Activated naive CD4-positive, alpha-beta T cell treated with anti-CD3 and anti-CD28 coated beads, Interleukin-2, amount 50 U/mL, for 72 hours (primary cell): ENCODE measurements at places on chromosomes 3 and 15.
A peak's percentile ranks its signal among the peaks of the same experiment; 100 is the strongest.

DNA sequence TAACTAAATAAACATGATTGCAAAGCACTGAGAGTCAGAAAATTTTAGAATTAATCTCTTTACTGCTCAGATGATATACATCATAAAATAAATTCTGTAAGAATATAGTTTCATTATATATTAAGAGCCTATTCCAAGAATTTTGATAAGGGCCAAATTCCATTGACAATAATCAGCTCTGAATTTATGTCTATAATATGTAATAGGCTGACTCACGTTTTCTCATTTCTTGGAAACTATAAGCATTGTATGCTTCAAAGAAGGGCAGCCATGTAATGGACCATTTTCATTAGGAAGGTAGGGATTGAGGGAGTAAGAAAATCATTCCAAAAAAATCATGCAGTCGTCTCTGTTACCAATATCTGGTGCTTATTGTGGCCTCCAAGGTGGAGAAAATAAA lies 315.9 kb downstream of the ZIC4 start:
- no peak for DNase-seq

- DNase-seq, result no peak
These were observed 22.4 kb upstream of the RAB7A start for GRCh38 chr3:128703561-128703960.

- no peak for DNase-seq
These were observed 497.6 kb downstream of the NTRK3 start for GRCh38 chr15:87758794-87759418.

DNA sequence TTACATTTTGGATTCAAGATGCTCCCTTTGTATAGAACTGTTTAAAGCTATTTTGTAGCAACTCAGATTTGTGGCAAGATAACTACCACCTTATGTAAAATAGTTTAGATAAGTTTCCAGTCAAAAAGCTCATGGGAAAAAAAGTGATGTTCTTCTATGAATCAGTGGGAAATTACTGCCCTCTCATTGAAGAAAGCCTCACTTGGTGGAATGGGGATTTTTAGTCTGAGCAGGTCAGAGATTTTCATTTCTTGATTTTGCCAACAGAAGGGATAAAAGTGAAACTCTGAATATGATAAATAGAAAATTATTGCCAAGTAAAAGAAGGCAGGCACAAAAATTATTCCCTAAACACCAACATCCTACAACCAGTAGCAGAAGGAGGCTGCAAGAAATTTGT lies 25.8 kb upstream of the CSTA start:
- DNase-seq, result no peak

DNA sequence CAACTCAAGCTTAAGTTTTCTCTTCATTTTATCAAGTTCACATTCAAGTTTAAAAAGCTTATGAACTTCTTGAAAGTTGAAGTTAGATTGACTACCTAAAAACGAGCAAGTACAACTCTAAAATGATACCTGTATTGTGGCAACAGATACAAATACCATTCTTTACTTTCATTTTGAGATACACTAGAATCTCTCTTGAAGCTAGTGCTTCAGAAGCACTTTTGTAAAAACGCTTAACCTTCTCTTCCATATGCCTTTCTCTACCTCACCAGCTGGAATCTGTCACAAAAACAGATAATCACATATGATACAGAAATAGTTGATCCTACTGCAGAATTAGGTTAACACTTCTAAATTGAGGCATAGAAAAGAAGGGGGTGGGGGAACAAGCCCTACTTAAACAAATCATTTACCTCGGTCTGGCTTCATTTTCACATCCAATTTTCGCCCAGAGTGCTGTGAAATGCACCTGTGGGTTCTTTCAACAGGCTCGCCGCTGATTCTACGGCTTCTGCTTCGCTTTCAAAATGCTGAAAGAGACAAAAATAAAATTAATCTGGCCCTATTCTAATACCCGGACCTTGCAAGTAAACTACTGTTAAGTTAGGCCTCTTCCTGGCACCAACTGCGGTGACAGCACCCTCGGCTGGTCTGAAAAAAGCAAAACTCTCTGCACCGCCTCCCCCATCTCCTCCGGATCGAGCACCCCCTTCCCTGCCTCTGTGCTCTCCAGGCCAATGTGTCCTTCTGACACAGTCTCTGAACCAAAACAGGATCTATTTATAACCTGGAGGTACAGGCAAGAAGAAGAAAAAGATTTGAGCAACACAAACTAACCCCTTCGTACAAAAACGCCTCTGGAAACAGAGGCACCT lies 1.4 kb downstream of the ATOSA start:
- peak; percentile 56 for DNase-seq

- DNase-seq, result no peak
These were observed 1.9 kb downstream of the FGF7 start for GRCh38 chr15:49424954-49425353.

DNA sequence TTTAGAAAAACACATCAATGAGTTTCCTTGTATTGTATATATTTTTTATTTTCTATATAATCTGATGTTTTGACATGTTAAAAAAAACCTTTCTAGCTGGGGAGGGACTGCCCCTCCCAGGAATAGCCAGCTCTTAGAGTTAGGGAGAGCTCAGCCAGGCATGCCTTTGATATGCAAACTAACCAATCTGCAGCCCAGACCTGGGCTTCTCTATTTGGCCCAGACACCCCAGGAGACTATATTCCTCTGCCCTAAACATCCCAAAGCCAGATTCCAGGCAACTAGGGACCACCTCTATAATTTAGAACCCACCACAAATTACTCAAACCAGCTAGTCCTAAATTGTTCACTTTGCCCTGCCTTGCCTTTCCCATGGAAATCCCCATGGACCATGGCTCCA lies 390.9 kb upstream of the ADAMTS9 start:
- no peak for DNase-seq

GRCh38 chr3:196012941-196013476 lies 68.9 kb downstream of the TFRC start:
- DNase-seq, result no peak

GRCh38 chr3:23644676-23645075 lies 161.1 kb upstream of the UBE2E1 start:
- DNase-seq, result no peak

DNA sequence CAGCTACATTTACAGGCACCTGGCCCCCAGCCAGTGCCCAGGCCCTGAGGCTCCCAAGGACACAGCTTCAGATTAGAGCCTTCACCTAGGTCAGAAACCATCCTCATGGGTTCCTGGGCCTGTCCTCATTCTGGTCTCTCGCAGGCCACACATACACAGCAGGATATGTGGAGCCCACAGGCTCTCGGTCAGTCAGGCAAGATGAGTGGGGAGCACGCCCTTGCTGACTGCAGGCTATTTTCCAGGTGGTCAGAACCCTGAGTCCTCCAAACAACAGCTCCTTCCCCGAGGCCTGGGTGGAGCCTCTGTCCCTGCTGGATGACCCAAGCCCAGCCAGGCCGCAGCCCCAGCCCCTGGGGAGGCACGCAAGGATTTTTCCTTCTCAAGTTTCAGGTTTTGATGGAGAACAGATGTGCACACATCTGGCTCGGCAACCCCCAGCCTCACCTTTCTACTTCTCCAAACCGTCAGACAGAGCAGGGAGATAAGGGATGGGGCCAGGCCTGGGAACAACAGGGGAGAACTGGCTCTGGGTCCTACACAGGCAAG lies 1.6 kb downstream of the STRA6 start:
- DNase-seq, result no peak

DNA sequence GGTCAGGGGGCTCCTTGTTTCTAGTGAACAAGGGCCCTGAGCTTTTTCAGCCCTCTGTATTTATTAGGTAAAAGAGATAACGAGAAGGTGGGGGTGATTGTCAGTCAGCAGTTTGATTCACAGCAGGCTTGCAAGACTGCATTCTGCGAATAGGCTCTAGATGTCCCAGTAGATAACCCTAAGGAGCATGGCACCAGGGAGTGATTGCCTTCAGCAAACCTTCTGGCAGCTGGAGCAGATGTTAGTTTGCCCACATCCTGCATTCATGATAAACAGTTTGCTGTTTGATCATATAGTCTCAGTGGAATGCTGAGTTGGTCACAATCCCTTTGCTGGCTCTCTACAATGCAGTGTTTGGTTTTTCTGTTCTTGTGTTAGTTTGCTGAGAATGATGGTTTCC lies 161.3 kb upstream of the GADL1 start:
- DNase-seq, result no peak

DNA sequence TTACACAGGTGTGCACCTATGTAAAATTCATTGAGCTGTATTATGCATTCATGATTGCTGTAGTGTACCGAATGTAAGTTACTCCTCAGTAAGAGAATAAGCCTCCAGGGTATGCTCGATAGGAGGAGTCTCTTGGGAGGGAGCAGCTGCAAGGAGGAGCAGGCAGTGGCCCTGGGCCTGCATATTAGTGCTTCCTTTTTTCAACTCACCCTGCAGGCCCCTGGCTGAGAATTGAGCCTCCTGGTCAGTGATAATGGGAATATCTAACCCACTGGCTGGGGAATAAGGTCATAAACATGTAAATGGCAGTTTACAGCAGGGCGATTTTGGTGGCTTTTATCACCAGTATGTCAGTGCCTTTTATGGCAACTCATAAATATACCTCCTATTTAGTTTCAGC lies 21.7 kb upstream of the SFMBT1 start:
- DNase-seq, result no peak

DNA sequence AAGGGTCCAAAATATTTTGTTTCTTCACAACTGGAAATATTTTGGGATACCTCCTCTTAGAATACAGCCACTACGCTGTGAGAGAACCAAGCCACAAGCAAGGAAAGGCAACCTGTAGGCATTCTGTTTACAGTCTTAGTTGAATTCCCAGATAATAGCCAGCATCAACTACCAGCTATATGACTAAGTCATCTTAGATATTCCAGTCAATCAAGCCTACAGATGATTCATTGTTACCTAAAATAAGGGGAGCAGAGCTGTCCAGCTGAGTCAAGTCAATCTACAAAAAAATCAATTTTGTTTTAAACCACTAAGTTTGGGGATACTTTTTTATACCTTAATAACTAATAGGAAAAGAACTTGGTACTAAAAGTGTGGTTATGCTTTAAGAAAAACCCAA lies 526.4 kb upstream of the DPPA4 start:
- no peak for DNase-seq

GRCh38 chr15:47917881-47918280 lies 200.6 kb downstream of the SEMA6D start:
- no peak for DNase-seq

GRCh38 chr3:111080413-111080812 lies 8.8 kb downstream of the NECTIN3 start:
- DNase-seq, result no peak

GRCh38 chr15:56734013-56734635 lies 815 bp upstream of the ZNF280D start:
- DNase-seq, result no peak

- no peak for DNase-seq
These were observed 41.1 kb upstream of the GNB5 start for GRCh38 chr15:52232327-52232726.

- DNase-seq, result no peak
These were observed 104.8 kb downstream of the PPP2R3A start for GRCh38 chr3:136070334-136070733.

DNA sequence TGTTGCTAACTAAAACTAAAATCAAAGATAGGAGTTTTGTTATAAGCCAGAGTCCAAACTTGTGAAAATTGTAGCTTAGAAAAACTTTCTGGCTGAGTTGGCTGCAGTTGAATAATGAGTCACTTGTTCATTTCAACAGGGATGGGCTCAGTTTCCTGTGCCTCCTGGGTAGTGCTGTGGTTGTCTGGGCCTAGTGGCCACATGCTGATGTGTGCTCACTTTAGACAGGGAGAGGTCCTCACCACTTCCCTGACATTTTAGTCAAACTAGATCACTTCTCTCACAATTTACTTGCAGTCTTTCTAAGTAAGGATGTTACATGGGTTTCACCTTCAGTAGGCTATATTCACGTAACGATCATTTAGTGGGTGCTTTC lies 6.3 kb upstream of the UBE2Q2 start:
- peak; percentile 67 for DNase-seq

DNA sequence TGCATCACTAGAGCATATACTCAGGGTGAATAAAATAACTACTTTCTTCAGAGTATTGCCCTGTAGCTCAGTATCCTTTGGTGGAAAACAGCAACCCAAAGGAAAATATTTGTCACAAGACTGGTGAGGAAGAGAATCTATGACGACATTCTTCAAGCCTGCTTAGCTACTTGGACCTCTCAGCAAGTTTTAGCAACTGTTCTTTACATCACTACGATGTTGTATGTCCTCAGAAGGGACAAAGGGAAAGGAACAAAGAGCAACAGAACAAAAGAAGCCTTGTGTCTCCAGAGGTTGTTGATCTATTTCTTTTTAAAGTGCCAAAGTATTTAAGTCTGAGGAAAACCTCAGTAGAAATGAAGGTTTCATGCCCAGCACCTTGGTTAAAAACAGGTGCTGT lies 746.7 kb downstream of the NAALADL2 start:
- DNase-seq, result no peak

DNA sequence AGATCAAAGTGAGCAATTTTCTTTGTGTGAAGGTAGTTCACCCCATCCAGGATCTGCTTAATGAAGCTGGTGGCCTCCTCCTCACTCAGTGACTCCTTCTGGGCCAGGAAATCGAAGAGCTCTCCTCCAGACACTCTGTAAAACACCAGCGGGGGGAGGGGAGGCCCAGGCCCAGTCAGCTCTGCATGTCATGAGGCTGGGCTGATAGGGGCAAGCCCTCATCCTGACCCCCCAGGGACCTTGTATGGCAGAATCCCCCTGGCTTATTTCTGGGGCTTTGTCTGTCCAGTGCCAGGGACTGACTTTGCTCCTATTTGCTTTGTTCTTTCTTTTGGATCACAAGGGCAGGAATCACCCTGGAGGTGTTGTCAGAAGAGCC lies 74.9 kb downstream of the DAPK2 start:
- DNase-seq, result no peak

DNA sequence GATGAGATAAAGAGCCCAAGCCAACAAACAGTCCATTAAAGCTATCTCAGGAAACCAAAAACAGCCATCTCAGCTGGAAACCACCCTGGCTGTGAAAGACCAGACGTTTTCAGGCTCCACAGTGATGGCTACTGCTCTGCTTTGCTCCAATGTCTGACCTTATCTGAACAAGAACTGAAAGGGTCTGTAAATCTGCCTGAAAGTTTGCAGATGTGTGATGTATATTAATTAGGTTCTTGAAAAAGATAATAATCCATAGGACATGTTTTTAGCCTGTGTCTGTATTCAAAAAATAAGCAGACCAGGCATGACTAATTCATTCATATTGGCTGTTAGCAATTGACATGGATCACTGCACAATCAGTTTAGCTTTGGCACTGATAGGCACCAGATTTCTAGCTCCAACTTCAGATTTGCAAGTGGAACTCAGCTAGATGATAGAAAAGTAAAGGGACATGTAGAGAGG lies 611.4 kb upstream of the NAALADL2 start:
- no peak for DNase-seq

DNA sequence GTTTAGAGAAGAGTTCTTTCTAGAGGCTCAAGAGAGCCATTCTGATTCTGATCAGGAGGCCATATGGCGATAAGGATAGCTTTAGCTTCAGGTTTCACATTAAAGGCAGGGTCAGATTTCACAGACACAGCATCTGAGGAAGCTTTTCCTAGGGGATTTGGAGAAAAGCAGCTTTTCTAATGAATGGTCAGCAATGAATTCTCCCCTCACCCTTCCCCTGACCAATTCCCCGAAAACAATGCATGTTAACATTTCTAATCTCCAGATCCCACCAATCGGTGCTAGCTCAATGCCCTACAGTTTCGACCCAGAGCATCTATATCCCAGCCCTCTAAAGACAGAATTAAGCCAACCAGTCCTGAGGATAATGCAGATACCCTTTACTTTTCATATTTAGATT lies 9.8 kb downstream of the AGBL1 start:
- DNase-seq, result no peak

- no peak for DNase-seq
These were observed 4.8 kb upstream of the HCLS1 start for GRCh38 chr3:121665488-121665887.
